ENCODE measurements at places on chromosomes 5 and 9. TPM values are rescaled to one million over a fixed set of nuclear protein-coding genes. Genes with fewer than 3 reads are reported as not detected.

The MLANA gene
- total RNA-seq = not detected

The HK3 gene
- under 0.01 TPM for total RNA-seq

The TLX3 gene
- not detected for total RNA-seq

The MEIKIN gene
- not detected for total RNA-seq

The DMGDH gene
- 11.6 TPM for total RNA-seq

The FREM1 gene
- total RNA-seq = not detected

The DCAF12 gene
- total RNA-seq = 19.6 TPM

The DIPK1B gene
- not detected for total RNA-seq

The SLIT3 gene
- total RNA-seq = 1.7 TPM

The SOHLH1 gene
- total RNA-seq = not detected

The ALDOB gene
- not detected for total RNA-seq

The SLC2A6 gene
- 2.9 TPM for total RNA-seq

The SLCO4C1 gene
- total RNA-seq = 0.38 TPM

The CACNA1B gene
- not detected for total RNA-seq

DNA sequence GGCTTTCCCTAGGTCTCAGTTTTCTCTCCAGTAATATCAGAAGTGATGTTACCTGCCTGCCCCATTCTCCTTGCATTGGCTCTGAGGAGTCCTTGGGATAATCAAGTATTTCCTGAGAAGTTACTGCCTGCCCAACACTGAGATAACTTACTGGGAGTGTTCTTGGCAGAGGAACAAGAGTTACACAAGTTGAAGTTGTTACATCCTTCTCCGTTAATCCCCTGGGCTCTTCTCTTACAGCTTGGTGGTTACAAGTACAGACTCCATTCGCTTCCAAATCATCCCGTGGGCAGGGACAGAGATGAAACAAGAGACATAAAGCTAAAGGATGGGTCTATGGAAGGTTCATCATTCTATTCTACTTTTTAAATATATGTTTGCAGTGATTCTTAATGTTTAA, 74.1 kb upstream of the SAP30L start:
- DNase-seq = peak; percentile 75

DNA sequence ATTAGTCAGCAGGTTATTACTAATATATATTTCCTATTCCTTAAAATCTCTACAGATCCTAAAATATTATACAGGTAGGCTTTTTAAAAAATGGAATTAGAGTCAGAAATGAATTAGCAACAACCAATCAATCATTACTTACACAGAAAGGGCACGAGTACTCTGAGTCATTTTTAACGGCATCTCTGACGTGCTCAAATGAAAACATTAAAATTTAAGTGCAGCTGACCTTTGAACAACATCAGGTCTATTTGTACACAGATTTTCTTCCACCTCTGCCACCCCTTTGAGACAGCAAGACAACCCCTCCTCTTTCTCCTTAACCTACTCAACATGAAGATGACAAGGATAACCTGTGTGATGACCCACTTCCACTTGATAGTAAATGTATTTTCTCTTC, 19.1 kb downstream of the AUH start:
- DNase-seq = no peak

- DNase-seq = peak; percentile 61
Observed at GRCh38 chr5:123035360-123035917, 1.1 kb downstream of the PPIC start.

DNA sequence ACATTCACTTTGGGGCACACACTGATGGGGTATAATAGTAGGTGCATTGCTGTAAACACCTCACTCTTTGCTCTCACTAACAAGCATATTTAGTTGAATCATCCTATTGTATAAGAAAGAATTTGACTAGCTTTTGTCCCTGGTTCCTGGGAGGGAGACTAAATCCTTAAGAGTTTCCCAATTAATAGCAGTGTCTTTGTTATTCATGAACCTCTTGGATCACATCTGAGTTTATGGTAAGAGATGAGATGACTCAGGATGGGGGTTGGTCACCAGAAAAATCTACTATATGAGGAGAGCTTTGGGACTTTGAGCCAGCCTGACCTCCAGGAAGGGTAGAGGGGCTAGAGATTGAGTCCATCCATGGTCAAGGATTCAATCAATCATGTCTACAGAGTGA, 56.8 kb downstream of the PUM3 start:
- DNase-seq = peak; percentile 54

DNA sequence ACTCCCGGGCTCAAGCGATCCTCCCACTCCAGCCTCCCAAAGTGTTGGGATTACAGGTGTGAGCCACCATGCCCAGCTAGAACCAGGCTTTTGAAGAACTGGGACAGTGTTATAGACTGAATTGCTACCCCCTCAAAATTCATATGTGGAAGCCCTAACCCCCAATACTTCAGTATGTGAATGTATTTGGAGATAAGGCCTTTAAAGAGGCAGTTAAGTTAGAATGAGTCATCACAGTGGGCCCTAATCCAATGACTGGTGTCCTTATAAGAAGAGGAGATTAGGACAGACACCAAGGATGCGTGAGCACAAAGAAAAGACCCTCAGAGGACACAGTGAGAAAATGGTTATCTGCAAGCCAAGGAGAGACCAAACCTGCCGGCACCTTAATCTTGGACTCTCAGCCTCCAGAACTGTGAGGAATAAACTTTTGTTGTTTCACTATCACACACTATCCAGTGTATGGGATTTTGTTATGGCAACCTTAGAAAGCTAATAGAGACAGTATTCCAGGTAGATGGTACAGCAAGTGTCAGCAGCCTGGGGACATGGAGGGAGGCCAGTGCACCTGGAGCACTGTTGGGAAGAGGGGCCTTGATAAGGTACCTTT, 31.4 kb upstream of the ERGIC1 start:
- DNase-seq = peak; percentile 69

- no peak for DNase-seq
Observed at GRCh38 chr5:90915393-90915792, 356.8 kb downstream of the ADGRV1 start.

- DNase-seq = no peak
Observed at GRCh38 chr9:16092142-16093091, 539.6 kb downstream of the CCDC171 start.

DNA sequence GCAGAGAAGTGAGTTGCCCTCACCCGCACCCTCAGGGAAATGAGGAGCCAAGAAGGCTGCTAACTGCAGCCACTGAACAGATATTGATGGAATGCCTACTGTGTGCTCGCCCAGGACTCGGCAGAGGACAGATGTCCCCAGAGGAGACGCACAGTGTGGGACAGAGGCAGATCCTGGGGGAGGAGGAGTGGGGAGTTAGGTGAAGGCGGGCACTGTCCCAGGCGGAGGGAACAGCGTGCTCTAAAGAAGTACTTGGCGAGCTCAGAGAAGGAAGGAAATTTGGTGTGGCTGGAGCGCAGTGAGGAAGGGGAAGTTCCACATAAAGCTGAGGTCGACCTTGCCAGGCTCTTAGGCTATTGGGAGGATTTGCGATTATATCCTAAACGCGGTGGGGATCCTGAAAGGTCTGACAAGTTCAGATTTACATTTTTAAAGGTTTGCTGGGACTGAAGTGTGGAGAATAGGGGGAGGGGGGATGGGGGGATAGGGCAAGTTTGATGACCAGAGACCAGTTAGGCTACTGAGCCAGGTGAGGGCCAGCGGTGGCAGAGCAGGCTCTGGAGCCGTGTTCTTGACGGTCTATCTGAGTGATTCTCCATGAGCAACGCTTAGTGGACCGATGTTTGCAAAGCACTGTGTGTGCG, 23.6 kb upstream of the CERCAM start:
- no peak for DNase-seq

GRCh38 chr9:136107953-136108647, 10.6 kb downstream of the TMEM250 start:
- peak; percentile 92 for DNase-seq

DNA sequence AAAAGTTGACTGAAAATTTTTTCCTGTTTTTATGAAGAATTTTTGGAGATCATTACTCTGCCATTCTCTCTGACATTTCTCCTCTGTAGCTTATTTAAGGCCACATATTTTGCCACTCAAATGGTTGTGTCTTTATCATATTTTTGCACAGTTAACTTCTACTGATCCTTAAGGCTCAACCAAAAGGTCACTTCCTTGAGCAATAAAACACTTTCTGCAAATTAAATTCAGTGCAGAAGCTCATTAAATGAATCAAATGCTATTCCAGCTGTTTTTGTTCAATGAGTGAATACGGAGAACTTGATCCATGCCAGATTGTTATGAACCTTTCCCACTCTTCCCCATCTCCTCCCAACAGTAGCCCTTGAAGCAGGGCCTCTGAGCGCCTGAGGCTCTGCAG, 93.8 kb upstream of the EPB41L4A start:
- DNase-seq = no peak

GRCh38 chr5:56516035-56516434, 282.9 kb upstream of the ANKRD55 start:
- DNase-seq = peak; percentile 87

DNA sequence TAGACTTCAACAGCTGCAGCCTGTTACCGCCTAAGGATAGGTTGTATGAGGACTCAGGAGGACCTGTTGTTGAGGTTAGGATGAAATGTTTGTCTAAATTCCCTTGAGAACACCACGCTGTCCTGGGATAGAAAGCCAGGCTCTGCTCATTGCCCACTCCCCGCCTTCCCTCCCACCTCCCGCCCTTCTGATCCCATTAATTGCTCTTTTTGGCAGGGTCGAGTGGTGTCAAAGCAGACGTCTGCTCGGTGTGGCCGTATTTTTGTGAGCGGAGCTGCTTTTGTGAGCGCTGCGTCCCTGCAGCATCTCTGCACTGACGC, 62.3 kb downstream of the SPATA31C2 start:
- DNase-seq = no peak

DNA sequence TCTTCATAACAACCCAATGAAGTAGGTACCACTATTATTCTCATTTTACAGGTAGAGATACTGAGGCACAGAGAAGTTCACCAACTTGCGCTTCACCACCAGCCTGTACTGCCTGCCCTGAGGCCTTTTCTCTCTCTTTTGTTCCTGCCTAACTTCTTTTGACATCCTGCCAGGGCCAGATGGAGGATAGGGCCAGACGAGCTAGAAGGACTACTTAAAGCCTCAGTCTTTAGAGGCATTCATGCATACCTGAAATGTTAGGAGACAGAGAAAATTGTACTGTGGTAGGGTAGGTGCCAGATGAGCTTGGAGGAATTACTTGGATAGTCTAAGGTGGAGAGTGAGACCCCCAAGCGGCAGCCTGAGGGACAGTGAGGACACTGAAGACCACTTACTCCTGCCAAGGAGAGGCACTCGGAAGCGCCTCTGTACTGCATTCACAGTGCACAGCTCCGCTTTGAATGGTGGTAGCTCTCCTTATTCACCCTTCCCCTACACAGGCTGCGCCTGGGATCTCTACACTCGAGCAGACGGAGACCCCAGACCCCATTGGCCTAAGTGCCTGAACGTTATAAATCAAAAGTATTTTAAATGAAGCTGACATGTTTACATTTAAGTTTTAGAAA, 6.2 kb upstream of the ORM1 start:
- no peak for DNase-seq

GRCh38 chr5:99589424-99589823, 660.6 kb upstream of the CHD1 start:
- DNase-seq = no peak

- DNase-seq = no peak
Observed at GRCh38 chr5:95134326-95134725, 150.6 kb downstream of the MCTP1 start.

- DNase-seq = no peak
Observed at GRCh38 chr9:3477236-3477834, 48.5 kb downstream of the RFX3 start.

- no peak for DNase-seq
Observed at GRCh38 chr5:22541037-22541436, 312.1 kb downstream of the CDH12 start.

GRCh38 chr9:114431770-114432169, 44.0 kb upstream of the AKNA start:
- DNase-seq = no peak

DNA sequence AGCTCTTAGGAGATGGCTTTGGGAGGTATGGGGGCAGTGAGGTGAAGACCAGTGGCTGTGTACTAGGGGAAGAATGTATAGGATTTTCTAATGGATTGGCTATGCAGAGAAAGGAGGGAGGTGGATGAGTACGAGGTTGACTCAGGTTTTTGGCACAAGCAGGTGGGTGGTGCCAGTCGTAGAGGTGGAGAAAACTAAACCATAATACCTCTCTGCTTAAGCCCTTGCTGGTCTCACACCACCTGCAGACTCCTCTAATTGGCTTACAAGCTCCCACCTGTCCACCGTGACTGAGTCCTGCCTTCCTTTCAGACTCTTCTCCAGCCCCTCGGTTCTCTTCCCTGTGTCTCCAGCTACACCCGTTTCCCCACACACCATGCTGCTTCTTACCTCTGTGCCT, 521.7 kb upstream of the CLINT1 start:
- peak; percentile 86 for DNase-seq

- DNase-seq = peak; percentile 91
Observed at GRCh38 chr9:126752881-126753670, 51.8 kb upstream of the ZBTB43 start.

GRCh38 chr5:61582887-61583286, 250.8 kb downstream of the ZSWIM6 start:
- no peak for DNase-seq

GRCh38 chr5:83472213-83472507, 616 bp downstream of the VCAN start:
- peak; percentile 5 for DNase-seq

DNA sequence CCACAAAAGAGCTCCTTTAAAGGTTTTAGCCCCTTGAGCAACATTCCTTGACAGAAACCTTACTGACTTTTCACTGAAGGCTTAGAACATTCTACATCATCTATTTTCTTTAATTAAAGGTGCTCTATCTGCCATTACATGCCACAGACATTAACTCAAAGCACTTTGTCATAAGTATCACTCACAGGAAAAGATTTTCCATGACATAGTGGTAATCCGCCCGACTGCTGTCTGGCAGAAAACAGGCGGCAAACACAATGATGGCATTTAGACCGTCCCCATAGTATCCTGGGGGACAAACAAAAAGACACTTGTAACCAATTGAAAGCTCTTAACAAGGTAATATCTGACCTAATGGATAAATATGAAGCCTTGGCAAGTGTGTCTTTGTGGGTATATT, 126.2 kb upstream of the PCA3 start:
- DNase-seq = peak; percentile 30

GRCh38 chr5:5191906-5192305, 51.8 kb downstream of the ADAMTS16 start:
- DNase-seq = no peak

DNA sequence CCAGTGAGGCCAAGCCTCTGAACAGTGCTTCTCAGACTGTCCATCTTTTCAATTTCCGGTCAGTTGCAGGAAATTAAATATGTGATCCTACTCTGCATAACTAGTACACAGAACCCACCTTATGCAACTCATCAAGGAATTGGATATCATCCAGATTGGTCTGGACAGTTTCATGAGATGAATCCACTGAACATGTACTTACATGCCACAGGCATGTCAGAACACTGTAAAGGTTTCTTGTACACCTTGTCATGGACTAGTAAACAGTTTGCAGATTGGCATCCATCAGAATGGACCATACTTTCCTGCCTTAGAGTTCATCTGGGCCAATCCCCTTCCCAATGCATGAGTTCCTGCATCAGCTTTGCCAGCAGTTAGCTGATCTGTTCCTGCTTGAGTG, 30.4 kb downstream of the GARNL3 start:
- peak; percentile 97 for DNase-seq

DNA sequence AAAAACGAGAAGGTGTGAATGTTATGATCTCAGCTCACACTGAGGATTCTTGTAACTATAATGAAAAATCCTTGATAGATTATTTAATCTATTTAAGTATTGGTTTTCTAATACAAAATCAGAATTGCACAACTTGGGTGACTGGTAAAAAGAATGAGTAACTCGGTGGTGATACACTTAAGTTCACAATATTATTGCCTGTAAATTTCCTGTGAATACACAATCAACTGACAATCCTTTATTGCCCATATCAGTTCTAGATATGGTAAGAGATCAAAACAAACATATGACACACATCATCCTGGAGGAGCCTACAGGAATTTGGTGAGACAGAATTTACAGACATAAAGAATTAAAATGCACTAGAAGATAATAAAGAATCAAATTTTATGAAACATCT, 14.1 kb upstream of the LURAP1L start:
- peak; percentile 77 for DNase-seq

All from bronchial epithelial cell (primary cell).